ENCODE measurements at places on chromosomes 7 and 10.
A peak's percentile ranks its signal among the peaks of the same experiment; 100 is the strongest.

DNA sequence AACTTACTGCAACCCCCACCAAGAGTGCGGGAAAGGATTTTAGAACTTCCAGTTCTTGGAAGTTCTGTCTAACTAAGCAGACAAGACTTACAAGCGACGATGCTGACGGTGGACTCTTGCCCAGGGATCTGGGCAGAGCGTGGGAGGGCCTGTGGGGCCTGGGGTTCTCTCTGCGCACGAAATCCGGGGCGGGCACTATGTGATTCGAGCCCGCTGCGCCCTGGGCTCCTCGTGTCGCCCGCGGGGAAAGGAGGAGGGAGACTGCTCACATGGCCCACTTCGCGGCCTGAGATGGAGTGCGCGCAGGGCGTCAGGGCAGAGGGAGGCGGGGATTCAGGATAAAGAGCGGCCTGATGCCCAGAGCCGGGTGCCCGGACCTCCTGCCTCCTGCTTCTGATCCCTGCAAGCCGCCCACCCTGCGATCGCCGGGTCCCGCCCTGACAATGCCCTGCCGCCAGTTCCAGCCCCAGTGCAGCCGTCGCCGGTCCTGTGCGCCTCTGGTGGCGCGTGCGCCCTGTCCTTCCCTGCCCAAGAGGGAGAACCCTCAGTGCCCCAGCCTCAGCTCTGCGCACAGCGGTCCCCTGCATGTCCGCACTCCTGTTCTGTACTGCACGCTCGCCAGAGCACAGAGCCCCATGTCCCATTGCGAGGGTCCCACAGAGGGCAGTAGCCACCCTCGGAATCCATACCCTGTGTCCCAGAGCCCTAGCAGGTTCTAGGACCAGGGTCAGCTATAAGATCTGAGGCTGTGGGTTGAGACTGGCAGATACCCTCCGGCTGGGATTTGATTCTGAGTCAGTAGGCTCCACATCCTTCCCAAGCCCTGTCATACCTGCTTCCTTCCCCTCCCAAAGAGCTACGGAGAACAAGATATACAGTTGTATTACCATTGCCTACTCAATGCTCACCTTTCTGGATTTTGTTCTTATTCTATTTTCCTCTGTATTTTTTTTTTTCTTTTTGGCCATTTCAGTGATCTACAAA, 99.4 kb upstream of the TMEM106B start:
- no peak for DNase-seq

DNA sequence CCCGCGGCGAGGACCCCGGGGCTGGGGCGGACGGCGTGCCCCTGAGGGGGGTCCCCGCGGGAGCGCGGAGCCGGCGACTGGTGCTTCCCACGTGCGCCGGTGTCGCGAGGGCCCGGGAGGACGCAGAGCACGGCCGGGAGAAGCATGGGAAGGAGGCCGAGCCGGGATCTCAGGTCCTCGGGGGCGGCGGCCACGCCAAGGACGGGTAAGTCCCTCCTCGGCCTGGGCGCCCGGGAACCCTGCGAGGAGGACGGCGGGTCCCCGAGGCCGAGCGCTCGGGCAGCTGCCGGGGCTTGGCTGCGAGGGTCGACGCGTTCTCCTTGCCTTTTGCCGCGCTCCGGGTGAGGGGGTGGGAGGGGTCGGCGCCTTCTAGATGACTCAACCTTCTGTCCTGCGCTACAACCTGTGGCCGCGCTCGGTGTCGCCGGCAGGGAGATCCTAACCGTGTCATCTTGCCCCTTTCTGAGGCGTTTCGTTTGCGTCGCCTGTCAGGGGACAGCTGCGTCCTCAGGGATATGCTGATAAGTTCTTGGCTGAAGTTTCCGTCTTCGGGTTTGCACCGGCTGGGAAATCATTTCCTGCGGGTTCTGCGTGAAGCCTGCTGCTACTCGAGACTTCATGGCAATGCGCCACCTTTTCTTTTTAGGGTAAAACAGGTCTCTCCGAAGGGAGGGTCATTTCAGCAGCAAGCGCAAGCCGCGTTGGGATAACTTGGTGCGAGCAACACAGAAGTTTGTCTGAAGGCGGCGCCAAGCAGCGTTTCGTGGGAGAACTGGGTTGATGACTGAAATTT, 529 bp downstream of the TASOR2 start:
- peak; percentile 44 for DNase-seq

DNA sequence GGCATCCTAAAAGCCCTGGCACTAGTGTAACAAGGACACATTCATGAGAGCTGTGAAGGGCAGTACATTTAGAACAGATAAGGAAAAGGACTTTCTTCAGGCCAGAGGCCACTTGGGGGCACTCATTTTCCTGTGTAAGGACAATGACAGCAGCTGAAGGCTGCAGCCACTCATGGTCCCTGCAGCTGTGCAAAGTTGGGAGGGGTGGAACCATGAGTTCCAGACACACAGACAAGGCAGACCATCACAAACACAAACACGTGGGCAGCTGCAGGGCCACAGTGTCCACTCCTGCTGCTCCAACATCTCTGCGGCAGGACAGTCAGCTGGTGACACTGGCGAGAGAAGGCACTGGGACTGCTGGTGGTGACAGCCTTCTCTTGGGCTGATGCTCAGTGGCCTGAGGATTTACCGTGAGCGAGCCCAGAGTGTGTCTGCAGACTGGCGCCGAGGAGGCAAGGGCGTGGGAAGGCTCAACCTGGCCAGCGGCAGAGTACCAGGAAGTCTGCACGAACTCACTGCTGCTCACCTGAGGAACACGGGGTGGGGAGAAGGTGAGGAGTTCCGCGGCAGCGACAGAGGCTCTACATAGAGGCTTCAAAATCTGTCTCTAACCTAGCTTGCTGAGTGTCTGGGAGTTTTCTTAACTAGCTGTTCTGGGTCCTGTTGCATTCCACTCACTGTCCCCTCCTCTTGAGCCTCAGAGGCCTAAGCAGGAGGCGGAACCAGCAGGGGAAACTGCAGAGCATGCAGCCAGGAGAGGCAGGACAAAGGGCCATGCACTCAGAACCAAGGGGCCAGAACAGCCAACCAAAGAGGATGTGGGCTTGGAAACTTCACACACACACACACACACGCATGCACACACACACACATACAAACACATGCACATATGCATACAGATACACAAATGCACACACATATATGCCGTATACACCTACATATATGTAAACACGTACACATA, 76.5 kb upstream of the DDC start:
- DNase-seq, result no peak

GRCh38 chr7:93923296-93923695, 1.8 kb downstream of the GNG11 start:
- DNase-seq, result no peak

GRCh38 chr10:93894516-93895378, 969 bp downstream of the SLC35G1 start:
- no peak for DNase-seq

DNA sequence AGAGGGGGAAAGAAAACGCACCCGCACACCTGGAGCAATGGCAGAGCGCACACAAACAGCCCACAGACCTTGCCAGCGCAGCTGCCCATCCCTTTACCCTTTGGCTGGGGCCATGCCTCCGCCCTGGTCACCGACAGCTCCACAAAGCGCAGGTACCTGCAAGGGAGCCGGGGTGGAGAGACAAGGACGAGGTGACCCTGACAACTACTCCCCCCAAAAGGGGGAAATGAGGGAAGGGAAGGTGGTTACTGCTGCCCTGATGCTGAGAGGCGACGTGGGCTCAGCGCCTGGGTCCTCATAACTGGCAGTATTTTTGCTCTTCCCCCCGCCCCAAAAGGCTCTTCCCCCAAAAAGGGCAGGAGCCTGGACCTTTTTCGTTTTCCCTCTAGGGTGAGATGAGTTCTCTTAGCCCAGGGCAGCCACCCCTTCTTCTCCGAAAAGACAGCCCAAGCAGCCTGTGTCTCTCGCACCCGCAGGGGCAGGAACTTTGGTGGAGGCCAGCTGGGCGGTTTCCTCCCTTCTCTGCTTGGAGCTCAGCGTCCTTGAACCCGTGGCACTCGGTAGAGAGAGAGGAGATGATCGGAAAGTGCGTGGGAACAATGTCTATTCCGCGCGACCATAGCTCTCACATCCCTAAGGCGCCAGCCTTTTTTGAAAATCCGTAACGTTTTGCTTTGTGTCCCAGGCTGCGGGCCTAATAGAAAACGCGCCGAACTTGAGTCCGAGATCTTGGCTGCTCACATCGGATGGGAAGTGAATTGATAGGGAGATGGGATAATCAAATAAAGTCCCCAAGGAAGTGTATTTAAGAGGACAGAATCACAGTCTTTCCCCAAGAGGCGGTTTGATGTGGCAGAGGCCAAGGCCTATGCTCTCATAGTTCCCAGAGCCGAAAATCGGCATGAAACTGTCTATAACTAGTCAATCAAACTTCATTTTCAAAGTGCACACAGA, 1.0 kb downstream of the NKX2-3 start:
- no peak for DNase-seq

GRCh38 chr7:96718107-96719003, 8.7 kb upstream of the SEM1 start:
- DNase-seq, result no peak

- no peak for DNase-seq
These were observed 343.0 kb upstream of the SEMA3D start for GRCh38 chr7:85529831-85530230.

DNA sequence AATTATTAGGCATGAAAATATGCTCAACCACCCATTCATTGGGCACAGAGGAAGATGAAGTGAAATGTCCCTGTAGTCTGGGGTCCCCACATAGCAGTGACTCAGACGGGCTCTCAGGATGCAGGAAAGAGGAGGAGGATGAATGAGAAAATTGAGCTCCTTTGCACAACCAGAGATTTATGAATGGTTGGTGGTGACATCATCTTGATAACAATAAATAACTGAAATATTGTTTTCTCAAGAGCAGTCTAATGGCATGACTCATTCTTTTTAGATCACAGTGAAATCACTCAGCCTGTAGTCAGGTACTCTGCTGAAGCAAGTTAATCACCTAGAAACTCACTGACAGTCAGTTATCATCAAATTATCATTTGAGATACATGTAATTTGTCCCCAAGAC, 254.1 kb downstream of the RELN start:
- no peak for DNase-seq

GRCh38 chr7:14637968-14638367, 264.6 kb downstream of the DGKB start:
- DNase-seq, result no peak

DNA sequence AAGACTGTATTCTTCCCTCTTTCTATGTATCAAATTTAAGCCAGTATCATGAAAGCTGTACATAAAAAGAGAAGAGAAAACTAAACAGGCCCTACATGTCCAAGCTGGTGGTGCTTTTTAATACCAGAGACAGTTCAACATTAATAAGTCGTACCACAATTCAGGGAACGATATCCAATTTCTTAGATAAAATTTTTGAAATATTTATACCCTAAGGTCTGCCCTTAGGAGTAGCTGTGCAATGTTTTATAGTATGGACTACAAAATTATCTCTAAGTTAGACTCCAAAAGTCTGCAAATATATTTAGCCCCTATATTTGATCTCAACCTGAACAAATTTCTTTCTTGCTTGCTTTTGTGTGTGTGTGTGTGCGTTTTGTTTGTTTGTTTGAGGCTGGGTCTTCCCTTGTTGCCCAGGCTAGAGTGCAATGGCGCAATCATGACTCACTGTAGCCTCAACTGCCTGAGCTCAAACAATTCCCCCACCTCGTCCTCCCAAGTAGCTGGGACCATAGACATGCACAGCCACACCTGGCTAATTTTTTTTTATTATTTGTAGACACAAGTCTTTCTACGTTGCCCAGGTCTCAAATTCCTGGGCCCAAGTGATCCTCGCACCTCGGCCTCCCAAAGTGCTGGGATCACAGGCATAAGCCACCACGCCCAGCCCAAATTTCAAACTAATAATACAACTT, 13.2 kb downstream of the ARHGAP19 start:
- no peak for DNase-seq

DNA sequence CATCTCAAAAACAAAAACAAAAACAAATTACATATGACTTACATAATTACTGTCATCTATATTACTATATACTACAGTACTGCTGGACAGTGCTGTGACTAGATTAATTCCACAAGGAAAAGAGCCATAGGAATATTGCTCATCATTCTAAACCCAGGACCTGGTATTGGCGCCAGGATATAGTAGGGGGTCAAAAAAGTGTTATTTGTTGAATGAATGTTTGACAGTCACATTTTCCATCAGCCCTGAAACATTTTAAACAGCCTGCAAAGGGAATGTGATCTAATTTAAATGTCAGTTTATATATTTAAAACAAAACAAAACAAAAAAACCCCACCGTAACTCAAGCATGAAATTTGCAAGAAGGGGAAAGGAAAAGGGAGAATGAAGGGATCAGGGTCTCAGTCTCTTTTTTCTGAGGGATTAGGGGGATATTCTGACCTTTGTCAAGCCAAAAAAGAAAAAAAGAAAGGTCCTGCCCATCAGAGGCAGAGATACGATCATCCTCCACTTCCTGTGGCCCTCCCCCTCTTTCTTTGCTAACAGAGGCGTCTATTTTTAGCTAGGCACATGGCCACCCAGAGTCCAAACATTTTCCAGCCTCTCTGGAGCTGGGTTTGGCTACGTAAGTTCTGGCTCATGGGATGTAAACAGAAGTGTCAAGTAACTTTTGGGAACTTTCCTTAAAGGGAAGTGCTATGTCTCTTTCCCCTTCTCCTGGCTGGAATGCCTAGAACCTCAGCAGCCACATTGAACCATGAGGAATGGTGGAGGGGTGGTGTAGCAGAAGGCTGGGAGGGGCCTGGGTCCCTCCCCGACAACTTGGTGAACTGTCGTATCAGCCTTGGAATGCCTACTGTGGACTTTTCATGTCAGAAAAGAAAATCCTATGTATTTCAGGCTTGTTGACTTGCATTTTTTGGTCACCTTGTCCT, 44.6 kb upstream of the DLG5 start:
- DNase-seq, result no peak

GRCh38 chr7:14835384-14835783, 67.2 kb downstream of the DGKB start:
- no peak for DNase-seq

GRCh38 chr7:34198231-34198641, 292.9 kb downstream of the BMPER start:
- DNase-seq, result no peak

Measured in stimulated activated CD8-positive, alpha-beta memory T cell treated with anti-CD3 and anti-CD28 coated beads, Interleukin-15, amount 100 ng/mL, for 4 hours (primary cell).